ENCODE measurements at places on chromosomes 3 and 15.

GRCh38 chr3:84194029-84194428 is 764.8 kb upstream of the CADM2 start:
- DNase-seq, result no peak

DNA sequence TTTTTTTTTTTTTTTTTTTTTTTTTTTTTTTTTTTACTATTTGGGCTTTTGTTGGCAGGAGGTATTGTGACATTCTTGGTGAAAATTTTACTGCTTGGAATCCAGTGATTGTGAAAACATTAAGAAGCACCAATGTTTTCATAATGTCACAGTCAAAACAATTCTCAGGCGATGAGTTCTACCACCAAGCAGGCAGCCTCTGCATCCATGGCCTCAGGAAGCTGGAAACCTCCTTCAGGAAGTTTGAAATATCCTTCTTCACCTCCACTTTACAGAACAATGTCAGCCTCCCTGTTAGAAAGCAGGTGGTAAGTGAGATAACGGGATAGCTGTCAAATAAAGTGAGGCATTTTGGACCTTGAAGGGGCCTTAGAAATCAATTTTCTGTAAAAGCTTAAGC is 98.3 kb downstream of the MEX3B start:
- no peak for DNase-seq

GRCh38 chr15:35206060-35206675 is 121.1 kb upstream of the NANOGP8 start:
- DNase-seq, result no peak

GRCh38 chr15:40096094-40096891 is 12.4 kb downstream of the BMF start:
- no peak for DNase-seq

GRCh38 chr3:129608087-129608935 is 1.8 kb upstream of the PLXND1 start:
- DNase-seq, result no peak

GRCh38 chr3:146065573-146066006 is 95.4 kb downstream of the PLOD2 start:
- DNase-seq, result no peak

DNA sequence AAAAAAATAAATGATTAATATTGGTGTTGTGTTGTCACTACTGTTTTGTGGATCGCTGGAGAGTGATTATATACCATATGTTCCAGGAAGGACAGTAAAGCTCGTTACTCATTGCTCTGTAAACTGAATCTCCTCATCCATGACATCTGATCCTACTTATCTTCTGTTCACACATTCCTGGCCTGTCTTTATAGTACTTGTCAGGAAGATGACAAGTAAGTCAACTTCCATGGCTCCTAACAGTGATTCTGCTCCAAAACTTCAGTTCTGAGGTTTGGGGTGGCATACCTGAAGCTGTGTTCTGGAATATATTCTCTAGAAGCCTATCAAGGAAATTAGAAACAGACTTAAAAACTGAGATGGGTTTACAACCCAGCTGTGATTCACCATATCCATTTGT is 288.9 kb downstream of the ZBBX start:
- no peak for DNase-seq

- DNase-seq, result no peak
These were observed 59.2 kb upstream of the OSBPL11 start for GRCh38 chr3:125654526-125654925.

DNA sequence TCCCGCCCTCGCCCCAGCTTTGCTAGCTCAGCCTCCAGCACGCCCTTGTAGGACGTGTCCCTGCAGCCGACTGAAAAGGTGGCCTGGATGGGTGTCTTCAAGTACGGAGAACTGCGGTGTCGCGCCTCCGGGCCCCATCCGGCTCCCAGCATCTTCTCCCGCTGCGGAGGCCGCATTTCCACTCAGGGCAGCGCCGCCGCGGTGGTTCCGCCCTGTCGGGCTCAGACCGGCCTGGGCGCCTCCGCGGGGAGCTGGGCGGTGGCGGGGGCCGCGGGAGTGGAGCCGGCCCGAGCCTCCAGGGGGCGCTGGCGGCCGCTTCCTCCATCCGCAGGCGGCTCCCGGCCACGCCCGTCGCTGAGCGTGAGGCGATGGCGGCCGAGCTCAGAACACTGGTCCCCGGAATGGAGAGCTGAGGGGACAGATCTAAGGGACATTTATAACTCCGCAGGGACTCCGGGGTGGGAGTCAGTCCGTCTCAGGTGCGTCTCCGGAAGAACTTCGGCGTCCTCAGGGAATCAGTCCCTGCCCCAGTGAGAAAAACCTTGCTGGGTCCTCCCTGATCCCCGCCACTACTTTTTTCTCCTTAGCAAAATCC is 13.6 kb upstream of the SMCO1 start:
- peak; percentile 89 for DNase-seq

GRCh38 chr3:146035366-146035765 is 125.6 kb downstream of the PLOD2 start:
- no peak for DNase-seq

- no peak for DNase-seq
These were observed 57.1 kb upstream of the EOMES start for GRCh38 chr3:27779176-27779575.

DNA sequence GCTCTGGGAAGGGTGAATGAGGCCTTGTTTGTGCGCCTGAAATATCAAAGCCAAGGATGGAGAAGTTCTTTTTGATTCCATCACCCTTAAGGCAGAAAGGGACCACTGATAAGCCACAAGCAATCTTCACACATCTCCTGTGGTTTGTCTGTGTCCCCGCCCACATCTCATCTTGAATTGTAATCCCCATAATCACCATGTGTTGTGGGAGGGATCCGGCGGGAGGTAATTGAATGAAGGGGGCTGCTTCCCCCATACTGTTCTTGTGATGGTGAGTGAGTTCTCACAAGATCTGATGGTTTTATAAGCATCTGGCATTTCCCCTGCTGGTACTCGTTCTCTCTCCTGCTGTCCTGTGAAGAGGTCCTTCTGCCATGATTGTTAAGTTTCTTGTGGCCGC is 329.6 kb upstream of the RGMA start:
- no peak for DNase-seq

- DNase-seq, result no peak
These were observed 78.9 kb upstream of the ZNF280D start for GRCh38 chr15:56812221-56812620.

- no peak for DNase-seq
These were observed 161.8 kb downstream of the EDEM1 start for GRCh38 chr3:5349343-5349742.

- DNase-seq, result no peak
These were observed 137.4 kb upstream of the SATB1 start for GRCh38 chr3:18562364-18563154.

DNA sequence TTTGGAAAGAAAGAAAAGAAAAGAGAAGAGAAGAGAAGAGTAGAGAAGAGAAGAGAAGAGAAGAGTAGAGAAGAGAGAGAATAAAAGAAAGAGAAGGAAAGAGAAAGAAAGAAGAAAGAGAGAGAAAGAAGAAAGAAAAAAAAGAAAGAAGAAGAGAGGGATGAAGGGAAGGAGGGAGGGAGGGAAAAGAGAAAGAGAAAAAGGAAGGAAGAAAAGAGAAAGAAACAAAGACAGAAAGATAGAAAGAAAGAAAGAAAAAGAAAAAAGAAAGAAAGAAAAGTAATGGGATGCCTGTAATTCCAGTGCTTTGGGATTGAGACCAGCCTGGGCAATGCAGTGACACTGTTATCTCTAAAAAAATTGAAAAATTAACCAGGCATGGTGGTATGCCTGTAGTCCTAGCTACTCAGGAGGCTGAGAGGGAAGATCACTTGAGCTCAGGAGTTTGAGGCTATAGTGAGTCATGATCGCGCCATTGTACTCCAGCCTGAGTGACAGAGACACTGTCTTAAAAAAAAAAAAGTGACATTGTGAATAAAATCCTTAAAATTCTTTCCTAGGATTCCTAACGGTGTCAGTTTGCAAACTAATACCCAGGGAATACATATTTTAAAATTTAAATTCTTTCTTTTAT is 1.7 kb downstream of the RASL12 start:
- DNase-seq, result no peak

- DNase-seq, result no peak
These were observed 45.7 kb downstream of the PDHB start for GRCh38 chr3:58387650-58388546.

DNA sequence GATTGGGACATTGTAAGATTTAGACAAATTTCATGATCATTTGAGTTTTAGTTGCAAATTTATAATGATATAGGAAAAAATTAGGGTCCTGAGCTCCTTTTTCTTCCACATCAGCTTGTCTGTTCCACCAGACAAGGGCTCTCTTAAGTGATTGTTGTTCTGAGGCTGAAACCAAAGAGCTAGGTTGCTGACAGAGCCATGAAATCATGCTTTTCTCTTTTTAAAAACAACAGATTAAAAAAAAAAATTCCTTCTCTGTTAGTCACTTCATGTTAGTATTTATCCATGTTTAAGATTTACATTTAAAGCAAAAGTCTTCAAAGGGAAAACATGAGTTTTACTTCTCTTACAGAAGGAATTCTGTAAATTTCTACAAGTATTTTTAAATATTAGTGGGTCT is 56.8 kb downstream of the ATP2C1 start:
- DNase-seq, result no peak

DNA sequence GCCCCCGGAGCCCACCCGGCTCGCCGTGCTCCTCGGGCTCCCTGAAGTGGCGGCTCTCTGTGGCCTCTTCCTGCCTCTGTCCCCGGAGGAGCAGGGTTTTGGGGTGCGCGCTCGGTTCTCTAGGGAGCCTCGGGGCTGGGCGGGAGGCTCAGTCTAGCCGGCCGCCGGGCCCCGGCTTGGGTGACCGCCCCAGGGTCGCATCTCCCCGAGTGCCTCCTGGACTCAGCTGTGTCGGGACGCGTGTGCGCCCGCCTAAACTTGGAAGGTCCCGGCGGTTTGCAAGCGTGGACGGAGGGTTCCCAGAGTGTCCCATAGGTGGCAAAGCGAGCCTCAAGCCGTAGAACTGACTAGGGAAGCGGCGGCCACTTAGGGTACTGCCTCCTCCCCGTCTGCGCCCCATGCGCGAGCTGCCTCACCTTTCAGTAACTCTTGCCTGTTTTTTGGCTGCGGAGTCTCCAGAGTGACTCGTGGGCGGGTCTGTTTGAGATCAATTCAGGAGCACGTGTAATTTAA is 601 bp downstream of the ACTL6A start:
- DNase-seq, result peak; percentile 43

DNA sequence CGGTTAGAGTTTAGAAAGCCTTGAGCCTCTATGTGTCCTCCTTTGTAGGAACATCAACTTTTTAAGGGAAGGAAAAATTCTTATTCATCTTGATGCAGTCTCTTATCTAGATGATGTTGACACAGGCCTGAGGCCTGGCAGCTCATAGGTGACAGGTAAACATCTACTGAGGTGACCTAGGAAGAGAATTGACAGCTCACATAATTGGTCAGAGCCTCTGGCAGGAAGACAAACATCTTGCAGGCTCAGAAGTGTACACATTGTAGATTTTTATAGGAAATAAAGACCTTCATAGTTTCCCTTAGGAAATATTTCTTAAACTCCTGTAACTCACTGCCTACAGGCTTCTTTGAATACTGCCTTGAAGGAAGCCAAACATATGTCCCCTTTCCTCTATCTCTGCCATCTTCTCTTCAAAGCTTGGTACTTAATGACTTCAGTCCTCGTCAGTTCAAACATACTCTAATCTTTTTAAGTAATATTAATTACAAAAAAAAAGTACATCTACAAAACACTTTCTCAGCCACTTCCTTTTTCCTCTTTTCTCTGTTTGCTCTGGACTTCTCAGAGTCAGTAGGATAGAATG is 341.3 kb downstream of the TBL1XR1 start:
- no peak for DNase-seq

GRCh38 chr15:52427804-52428203 is 100.9 kb downstream of the MYO5A start:
- DNase-seq, result no peak

GRCh38 chr15:25501828-25502446 is 63.1 kb upstream of the UBE3A start:
- DNase-seq, result no peak

DNA sequence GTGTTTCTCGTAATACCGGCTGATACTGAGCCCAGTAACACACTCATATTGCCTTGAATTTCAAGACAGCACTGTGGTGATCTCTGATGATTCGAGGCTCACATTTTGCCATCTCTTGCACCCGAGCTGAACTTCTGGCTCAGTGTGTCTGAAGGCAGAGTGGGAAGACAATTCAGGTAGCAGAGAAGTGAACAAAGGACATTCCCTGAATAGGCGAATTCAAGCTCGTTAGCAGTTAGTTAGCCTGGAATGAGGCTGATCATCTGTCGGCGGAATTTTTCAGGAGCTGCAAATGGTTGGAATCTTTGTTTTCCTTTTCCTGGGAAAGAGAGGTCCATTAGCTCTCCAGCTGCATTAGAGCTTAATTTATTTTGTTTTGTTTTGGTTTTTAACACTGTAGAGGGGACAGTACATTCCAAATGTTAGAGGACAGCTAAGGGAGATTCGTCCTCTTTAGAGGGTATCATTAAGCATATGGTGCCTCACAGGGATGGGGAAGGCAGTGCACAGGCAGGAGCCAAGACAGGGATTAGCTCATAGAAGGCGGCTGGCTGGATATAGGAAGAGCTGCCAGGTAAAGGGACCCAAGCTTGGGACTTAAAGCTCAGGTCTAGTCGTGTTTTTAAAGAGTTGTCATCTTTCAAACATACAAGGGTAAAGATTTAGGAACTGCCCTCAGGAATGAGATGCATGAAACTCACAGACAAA is 119.7 kb upstream of the DLG1 start:
- DNase-seq, result no peak

DNA sequence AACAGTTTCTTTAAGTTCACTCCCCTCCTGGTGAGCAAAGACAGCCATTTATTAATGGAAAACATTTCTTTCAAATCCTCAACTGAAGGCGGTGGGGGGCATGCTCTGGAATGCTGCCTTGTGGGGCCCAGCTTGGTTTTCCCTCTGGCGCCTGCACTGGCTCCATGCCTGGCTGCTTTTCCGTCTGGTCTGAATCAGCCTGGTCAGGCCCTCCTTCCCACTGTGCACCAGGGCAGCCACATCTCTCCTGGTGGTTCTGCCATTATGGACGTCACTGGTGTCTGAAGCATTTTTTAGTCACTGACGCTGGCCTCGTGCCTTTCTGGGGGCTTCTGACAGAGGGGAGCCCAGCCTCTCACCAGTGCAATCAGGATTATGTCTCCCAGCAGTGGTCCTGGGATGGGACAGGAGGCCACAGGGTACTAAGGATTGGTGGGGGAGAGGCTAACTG is 57.6 kb upstream of the APEH start:
- no peak for DNase-seq

- DNase-seq, result no peak
These were observed 908.1 kb downstream of the DIPK2A start for GRCh38 chr3:144879701-144880100.

Measured in stimulated activated CD4-positive, alpha-beta T cell treated with anti-CD3 and anti-CD28 coated beads, TNF-alpha, amount 100 ng/mL, for 1 hour (primary cell).